ENCODE measurements at places on chromosomes 3 and 15.

DNA sequence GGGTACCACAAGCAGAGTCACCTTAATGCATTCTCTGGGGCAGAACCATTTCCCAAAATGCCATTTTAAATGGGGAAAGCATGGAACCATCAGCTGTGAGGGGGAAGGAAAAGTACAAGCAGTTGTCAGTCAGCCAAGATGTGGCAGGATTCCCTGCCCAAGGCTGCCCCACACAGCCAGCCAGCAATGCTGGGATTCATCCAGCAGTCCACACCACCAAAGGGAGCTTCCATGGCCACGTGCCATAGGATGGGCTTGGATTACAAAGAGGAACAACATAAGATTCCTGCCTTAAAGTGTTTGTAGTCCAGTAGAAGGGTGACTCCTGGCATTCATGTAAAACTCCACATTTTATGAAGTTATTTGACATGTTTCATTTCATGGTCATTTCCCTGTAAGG is 233.3 kb downstream of the SHOX2 start:
- DNase-seq = no peak

DNA sequence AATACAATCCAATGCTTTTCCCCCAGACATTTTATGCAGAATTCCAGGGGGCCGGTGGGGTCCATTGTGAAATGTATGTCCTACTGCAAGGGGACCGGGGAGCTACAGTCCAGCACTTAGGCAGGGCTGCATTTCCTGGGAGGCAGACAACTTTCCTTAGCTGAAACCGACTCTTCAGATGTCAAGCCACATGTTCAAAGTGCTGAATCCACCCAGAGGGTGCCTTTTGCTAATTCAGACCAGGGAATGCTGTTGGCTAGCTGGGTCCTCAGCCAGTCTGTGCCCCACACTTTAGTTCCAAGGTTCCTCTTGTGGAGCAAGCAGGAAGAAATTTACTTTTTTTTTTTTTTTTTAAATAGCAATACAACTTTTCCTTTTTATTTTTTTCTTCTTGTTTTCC is 219.5 kb upstream of the LRTM1 start:
- no peak for DNase-seq

DNA sequence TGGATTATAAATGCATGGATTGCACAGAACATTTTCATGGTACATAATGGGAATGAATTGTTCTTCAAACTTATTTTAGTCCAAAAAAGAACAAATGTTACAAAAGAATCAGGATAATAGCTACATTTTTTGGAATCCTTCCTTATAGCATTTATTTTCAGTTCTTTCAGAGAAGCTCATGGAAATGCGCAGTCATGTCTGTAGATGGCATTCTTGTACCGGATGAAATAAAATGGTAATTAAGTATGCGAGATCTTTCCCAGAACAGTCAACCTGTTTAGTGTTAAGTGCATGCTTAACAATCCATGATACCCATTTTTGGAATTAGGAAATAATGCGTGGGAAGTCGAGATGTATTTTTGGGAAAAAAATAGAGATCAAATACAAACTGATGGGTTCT is 38.2 kb upstream of the GOLGA8B start:
- no peak for DNase-seq

- DNase-seq = no peak
Measured at GRCh38 chr3:9749296-9749644, 482 bp upstream of the OGG1 start.

DNA sequence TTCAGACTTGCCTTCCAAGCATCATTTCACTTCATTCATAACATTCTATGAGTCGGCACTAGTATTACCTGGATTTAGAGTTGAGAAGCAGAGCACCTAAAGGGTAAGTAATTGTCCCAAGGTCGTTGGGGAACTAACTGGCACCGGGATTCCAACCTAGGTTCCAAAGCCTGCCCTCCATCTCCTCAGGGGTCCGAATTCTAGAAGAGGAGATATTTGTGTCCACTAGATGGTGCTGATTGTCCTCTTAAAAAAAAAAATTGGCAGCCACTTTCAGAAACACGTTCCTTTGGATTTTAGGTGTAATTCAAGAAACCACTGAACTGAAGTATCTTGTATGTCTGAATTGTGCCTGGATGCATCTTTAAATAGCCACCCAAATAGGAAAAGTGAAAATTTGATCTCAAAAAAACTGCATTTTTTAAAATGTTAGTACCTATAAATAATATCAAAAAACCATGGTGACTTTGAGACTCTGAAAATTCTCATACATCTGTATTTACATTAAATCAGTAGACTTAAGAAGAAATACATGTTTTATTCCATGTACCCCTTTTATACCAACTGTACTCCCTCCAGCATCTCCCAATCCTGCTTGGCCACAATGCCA is 3.9 kb upstream of the FSIP1 start:
- no peak for DNase-seq

- DNase-seq = peak; percentile 62
Measured at GRCh38 chr3:188948281-188948996, 223.3 kb upstream of the TPRG1 start.

DNA sequence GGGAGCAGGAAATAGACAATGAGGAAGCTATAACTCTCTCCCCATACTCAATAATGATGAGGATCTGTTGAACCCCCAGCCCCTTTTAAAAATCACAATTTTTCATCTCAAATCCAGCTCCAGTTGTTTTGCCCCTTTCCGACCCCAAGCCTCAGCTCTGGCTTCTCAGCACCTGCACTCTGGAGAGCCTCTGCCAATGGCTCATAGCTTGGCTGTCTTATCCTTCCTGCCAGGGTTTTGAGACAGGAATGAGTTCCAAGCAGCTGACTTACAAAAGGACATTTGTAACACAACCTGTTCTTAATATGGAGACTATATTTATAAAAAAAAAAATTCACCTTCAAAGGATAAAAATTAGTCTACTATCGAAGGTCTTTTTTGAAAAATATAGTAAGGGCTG is 105.9 kb upstream of the NEDD4 start:
- DNase-seq = no peak

GRCh38 chr3:4416961-4417360 is 50.1 kb downstream of the SUMF1 start:
- DNase-seq = peak; percentile 91

DNA sequence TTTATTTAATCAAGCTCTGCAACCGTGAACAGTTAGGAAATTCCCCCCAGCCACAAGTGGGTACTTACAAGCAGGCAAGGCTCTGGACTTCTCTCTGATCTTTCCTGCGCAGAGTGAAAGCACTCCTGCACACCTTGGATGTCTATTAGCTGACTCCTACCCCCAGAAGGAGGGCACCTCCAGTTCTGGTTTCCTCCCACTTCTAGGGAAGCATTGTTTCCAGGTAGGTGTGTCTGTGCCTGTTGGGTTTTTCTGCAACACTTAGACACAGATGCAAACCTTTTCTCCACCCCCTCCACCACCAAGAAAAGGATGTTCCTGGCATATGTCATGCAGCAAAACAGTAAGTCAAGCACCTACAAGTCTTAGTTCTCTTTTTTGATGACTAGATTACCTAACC is at the start of gene ZBED2:
Gene ZBED2, minus strand, starts transcription at position 115 of the 400 bp plus-strand sequence. CDS start 1,145 bp downstream, outside the sequence.
- DNase-seq = no peak

DNA sequence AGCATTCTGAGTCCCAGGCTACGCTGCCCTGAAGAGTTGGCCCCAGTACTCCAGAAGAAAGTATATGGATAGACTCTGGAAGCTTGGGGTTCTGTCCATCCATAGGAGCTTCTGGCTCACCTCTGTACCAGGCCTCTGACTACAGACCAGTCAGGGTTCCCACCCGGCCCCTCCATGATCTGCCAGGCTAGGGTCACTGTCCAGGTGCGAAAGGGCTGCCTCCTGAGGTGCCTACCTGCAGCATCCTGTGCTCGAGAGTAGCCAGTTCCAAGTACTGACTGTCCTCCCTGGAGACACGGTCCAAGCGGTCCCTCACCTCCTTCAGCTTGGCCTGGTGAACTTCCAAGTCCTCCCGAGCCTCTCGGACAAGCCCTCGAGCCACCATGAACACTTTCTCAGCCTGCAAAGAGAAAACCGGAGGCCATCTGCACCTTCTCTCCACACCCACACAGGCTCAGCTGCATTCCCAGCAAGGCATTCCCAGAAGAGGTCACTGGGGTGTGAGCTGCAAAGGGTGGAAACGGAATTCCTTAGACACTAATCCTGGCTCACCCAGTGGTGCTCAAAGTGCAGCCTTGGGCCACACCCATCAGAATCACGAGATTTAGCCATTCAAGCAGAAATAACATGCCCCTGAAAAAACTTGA is 3.7 kb upstream of the PLXNB1 start:
- DNase-seq = no peak

DNA sequence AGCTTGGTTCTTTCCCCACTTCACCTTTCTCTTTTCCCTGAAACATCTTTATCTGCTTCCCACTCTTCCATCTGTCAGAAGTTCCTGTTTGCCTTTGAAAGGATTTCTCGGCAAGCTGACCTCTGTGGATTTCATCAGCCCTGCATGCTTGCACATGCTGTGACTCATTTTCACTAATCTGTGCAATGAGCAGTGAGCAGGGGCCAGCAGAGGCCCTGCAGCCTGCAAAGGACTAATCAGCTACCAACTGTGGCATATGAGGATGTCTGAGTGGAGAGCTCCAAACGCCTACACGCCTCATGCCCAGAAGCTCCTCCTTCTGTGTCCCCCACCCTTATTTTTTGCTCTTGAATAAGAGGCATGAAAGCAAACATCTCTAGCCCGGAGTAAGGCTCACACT is 333.0 kb upstream of the SEMA6D start:
- DNase-seq = no peak

Measured in Panc1 (cell line).